ENCODE measurements at places on chromosomes 1 and 21.

DNA sequence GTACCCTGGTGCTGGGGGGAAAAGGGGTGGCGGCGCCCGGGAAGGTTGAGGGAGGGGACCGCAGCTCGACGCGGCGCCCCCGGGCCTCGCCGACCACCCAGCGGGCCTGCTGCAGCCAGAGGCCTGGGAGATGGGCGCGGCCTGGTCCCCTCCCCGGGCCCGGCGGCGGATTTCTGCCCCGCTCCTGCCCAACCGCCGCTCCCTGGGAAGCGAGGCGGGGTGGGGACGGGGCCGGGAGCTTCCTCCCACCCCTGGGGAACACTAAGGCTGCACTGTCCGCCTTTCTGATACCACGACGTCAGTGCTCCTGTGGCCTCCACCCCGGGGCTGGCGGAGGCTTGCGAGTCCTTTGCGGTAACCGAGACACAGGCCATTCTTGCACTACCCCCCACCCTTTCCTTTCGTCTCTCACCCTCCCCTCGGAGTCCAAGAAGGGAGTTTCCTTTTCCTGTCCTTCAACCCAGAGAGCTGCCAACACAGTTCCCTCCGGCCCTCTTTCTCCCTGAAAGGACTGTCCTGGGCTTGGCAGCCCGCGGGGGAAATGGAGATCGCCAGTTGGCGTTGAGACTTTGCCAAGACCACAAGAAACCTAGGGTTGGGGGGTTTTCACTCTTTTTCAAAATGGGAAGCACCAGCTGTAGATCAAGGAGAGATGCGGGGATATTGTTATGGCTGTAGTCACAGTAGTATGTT is 742 bp downstream of the SH3GLB1 start:
- DNase-seq: peak; percentile 38

DNA sequence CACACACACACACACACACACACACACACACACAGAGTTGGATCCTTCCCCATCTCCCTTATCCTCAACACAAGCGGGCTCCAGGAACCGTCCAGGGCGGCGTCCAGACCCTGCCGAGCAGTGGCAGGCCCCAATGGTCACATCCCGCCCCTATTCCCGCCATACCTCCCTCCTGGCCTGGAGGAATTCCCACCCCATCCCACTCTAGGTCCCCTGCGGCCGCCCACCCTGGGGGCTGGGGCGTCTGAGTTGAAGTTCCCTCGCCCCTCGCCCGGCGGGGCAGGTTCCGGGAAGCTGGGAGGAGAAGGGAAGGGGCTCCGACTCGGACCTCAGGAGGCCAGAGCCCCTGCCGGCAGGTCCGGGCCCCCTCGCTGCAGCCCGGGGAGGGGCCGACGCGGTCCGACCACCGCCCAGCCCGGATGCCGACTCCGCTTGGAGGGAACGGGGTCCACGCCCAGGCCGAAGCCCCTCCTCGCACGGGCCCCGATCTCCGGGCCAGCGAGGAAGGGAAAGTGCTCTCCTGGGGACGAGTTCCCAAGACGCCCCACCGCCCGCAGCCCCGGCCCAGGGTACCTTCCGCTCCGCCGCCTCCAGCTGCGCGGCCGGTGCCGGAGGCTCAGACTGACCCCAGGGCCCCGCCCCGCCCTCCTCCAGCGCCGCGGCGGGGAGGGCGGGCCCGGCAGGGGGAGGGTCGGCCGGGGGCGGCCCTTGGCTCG is at the start of gene RHOC:
Gene RHOC, minus strand, starts transcription at position 623 of the 716 bp plus-strand sequence. CDS start 3,328 bp downstream, outside the sequence.
- DNase-seq: peak; percentile 53

DNA sequence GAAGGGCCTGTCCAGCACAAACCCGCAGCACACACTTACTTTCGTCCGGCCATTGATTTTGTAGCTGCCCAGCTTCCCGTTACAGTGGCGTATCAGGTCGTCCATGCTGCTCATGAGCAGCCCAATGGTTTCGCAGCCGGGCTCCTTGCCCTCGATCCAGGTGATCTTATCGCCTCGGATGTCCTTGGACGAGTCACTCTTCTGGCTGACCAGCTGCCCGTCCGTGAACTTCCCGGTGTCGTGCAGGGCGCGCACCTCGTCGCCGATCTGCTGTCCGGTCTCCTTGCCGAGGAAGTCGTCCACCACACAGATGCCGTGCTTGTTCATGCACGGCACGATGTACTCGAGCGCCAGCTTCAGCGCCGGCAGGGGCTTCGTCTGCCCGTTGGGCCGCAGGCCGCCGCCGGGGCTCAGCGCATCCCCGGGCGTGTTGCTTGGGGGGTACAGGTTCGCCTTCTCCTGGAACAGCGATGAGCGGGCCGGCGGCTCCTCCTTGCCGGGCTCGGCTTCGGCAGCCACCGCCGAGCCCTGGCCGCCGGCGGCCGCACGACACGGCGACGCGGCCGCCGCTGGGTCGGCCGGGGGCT is 1.0 kb downstream of the EGLN1 start:
- DNase-seq: peak; percentile 36

DNA sequence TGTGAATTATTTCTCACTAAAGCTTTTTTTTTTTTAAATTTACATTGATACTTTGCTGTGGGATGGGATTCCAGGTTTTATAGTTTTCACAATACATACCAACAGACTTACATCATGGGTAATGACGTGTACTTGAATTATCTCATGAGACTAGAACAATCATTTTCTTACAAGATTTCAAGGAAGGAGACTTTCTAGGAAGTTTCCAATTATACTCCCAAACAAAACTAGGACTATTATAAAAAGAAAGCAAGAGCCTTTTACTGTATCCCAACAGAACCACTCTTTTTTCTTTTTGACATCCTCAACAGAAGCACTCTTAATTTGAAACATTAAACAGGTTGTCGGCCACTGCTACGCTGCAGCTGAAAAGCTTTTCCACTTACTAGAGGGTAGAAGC is 48.7 kb downstream of the TESK2 start:
- no peak for DNase-seq

GRCh38 chr1:182368903-182369302 is 22.7 kb downstream of the GLUL start:
- no peak for DNase-seq

DNA sequence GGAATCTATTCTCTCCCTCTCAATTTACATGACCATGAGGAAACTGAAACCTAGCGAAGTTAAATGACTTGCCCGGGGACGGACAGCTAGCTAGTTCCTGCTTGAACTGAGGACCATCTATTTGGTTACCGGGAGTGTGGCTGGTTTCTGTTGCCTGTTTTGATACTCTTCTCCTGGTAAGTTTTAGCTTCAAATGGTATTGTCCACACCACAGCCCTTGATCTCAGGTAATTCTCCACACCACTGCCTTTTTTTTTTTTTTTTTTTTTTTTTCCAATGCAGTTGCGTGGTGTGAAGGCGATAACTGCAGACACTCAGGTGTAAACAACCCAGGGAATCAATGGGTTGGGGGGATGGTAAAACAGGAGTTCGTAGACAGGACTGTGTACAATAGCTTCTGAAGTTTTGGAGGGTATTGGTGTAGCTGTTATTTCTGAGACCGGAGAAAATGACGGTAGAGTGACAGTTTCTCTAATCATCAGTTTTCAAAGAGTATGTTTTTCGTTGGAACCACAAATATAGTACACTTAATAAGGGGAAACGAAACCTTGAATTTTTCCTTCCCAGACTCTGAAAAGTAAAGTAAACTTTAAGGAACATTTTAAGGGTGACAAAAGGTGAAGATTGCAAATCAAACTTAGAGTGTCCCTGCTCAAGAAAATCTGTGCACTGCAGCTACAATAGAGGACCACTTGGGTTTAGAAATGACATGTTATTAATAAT is 125.3 kb upstream of the CACYBP start:
- no peak for DNase-seq

- DNase-seq: peak; percentile 25
These were observed 548 bp upstream of the CDC20 start for GRCh38 chr1:43358121-43358745.

- no peak for DNase-seq
These were observed 78.7 kb downstream of the PBX1 start for GRCh38 chr1:164637461-164638375.
